ENCODE measurements at places on chromosomes 12 and 14.

- no peak for DNase-seq
Observed at GRCh38 chr14:68806526-68807147, 13.8 kb upstream of the ZFP36L1 start.

GRCh38 chr12:105912882-105913678 is 225.7 kb downstream of the NUAK1 start:
- no peak for DNase-seq

DNA sequence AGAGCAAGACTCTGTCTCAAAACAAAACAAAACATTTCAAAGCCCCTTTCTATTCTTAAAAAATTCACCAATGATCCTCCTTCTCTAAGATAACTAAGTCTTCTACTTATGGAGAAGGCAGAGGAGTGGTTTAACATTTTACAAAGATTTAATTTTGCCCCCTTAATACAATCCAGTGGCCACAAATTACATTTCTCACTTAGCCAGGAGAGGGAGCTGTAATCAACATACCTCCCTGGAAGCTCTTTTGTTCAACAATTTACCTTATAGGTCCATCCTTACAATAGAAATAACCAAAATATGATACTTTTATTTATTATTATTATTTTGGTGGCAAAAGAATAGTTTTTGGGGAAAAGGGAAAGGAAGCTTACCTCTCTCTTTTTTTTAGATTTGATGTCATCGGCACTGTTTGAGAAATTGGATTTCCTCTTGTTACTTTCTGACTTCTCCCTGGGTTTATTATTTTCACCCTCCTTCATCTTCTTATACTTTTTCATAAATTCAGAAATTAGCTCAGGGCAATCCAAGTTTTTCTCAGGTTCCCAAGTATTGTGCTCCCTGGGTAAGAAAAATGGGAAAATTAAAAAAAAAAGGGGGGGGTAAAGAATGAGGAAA is 28.1 kb downstream of the CBX5 start:
- no peak for DNase-seq

DNA sequence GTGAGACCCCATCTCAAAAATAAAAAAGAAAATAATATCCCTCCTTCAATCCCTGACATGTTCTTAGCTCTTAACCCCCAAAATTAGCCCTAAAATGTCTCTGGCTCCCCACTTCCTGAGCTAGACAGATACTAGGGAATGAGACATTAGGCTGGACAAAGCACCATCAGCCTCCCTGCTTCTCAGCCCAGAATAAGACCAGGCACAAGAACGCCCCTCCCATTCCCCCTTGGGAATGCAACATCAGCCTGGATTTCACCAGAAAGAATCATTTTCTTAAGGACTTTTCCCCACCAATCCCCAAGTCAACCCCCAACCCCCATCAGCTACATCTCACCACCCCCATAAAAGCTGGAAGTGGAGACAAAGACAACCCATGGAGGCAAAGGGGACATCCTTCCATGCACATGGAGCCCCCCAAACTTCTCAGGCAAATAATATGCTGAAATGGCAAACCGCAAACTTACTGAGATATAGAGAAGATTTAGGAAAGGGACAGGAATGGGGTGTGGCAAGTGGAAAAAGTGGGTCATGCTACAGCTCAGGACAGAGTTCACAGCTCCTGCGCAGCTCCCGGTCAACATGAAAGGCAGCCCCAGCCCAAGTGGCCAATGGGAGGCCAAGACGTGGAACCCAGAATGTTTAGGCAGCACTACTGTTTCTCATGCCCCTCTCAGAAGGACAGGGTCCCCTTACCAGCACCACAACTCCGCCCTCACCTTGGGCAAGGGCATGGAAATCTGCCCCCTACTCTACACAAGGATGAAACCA is 2.7 kb downstream of the CHD4 start:
- DNase-seq, result no peak

DNA sequence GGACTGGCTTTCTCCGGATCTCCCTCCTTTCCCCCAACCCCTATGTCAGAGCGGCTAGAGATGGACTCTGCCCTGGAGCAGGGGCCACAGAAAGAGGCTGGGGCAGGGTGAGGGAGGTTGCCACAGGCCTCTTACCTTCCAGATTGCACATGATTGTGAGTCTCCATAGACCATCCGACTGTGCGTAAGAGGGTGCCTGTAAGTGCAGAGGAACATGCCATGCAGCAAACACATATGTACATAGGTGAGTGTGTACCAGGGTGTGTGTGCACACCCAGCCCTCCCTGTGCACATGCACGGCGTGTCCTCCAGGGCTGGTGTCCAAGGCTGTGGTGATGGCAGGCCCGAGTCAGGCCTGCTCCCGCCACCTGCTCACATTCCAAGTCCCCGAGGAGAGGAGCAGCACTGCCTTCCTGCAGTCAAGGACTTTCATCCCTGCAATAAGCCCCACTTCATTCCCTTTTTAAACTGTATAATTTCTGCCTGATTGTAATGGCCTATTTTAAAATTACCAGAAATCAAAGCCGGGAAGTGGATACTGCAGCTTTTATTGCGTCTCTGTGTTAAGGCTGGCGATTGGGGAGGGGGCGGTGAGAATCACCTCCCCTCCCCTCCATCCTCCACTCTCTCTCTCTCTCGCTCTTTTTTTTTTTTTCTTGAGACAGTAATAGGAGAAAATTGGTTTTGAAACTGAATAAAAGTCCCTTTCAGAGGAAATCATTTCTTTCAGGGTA is 28.5 kb downstream of the FAM222A start:
- peak; percentile 2 for DNase-seq

- no peak for DNase-seq
Observed at GRCh38 chr14:46368275-46368674, 283.3 kb downstream of the RPL10L start.

- DNase-seq, result no peak
Observed at GRCh38 chr12:122064780-122065588, 13.6 kb upstream of the MLXIP start.

- DNase-seq, result no peak
Observed at GRCh38 chr14:60915781-60916180, 65.1 kb downstream of the TRMT5 start.

DNA sequence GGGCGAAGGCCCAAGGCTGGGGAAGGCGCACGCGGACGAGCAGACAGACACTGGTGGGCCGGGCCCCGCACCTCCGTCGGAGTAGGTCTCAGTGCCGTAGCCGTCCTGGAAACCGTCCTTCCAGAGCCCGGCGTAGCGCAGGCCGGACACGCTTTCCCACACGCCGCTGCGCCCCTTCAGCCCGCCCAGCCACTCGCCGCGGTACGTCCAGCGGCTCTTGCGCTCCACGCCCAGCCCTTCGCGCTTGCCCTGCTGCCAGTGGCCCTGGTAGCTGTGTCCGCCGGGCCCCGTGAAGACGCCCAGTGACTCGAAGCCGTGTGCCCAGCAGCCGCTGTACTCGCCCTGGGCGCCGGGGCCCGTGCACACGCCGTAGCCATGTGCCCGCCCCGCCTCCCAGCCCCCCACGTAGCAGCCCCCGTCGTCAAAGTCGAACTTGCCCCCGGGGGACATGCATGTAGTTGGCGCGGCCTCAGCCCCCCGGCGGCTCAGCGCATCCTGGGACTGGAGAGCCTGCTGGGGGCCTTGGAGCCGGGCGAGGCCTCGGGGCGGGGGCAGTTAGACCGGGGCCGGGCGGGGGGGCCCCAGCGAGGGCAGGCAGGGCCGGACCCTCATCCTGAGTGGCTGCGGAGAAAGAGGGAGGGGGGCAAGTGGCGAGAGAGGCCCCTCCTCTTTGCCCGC is 1.4 kb downstream of the JPH4 start:
- no peak for DNase-seq

DNA sequence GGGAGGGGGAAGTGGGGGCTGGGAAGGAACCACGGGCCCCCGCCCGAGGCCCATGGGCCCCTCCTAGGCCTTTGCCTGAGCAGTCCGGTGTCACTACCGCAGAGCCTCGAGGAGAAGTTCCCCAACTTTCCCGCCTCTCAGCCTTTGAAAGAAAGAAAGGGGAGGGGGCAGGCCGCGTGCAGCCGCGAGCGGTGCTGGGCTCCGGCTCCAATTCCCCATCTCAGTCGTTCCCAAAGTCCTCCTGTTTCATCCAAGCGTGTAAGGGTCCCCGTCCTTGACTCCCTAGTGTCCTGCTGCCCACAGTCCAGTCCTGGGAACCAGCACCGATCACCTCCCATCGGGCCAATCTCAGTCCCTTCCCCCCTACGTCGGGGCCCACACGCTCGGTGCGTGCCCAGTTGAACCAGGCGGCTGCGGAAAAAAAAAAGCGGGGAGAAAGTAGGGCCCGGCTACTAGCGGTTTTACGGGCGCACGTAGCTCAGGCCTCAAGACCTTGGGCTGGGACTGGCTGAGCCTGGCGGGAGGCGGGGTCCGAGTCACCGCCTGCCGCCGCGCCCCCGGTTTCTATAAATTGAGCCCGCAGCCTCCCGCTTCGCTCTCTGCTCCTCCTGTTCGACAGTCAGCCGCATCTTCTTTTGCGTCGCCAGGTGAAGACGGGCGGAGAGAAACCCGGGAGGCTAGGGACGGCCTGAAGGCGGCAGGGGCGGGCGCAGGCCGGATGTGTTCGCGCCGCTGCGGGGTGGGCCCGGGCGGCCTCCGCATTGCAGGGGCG is at the start of gene GAPDH:
Gene GAPDH, plus strand, starts transcription at position 595 of the 772 bp plus-strand sequence. CDS start 316 bp downstream, outside the sequence.
- peak; percentile 84 for DNase-seq

- DNase-seq, result no peak
Observed at GRCh38 chr14:105118646-105119407, 49.7 kb downstream of the JAG2 start.

DNA sequence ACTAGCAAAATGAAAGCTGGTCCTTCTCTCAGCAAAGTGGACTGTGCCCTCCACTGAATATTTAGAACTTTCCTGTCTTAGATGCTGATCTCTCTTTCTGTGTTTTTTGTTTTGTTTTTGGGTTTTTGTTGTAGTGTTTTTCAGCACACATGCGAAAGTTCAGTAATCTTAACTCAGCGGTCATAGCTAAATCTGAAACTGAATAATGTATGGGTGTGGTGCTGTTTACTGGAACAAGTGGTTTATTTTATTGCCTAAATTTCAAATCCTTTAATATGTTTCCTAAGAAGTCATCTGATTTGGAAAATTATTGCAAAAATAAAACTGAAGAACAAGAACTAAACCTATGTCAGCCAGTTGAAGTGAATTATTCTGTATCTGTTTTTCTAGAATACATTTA is 116.0 kb upstream of the LRIG3 start:
- no peak for DNase-seq

DNA sequence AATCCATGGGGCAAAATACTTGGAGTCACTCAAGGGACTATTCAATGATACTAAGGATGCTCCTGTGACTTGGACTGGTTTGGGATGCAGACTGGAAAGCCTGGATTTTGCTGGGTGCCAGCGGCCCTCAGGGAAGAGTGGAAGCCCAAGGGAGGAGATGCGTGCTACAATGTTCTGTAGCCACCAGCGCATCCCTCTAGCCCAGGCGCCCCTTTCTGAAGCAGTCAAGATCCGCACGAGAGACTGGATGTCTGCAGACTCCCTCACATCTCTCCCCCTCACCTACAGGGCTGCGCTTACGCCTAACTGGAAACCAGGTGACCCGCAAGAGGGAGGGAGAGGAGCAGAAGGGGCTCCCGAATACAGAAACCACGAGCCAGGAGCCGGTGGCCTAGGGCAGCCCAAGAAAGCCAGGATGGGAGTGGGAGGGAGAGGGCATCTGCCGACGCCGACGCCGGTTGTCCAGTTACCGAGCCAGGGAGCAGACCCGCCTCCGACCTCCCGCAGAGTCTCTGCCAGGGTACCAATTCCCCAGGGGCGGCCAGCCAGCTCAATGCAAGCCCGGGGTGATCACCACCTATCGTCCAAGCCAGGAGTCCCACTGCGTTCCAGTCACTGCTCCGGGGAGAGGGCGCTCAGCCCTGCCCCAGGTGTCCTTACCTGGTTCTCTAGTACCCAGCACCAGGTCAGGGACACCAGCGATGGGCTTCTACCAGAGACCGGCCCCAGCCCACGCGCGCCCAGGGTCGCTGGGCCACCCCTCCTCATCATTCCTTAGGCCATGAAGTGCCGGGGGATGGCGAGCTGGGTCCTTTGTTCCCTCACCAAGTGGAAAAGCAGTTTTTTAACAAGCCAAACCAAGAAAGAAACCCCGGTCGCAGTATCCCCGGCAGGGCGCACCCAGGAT is 1.2 kb downstream of the NTN4 start:
- DNase-seq, result no peak
